ENCODE measurements at places on chromosomes 3 and 15.

- DNase-seq, result no peak
Observed at GRCh38 chr3:17765819-17766472, 23.5 kb upstream of the TBC1D5 start.

DNA sequence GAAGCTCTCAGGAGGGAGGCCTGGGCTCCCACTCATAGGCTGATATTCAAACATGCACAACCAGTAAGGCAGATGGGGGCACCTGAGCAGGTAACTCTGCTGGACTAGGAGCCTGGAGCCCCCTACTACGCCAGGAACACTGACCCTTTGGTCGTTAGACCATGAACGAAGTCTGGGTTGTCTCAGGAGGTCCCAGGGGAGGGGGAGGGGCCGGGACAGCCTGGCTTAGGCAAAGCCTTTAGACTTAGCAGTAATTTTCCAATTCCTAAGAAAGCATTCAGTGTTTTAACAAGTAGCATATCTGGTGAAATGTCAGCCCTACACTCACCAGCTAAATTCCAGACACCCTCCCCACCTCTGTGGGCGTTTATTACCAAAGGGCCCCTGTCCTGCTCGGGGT is 67.4 kb upstream of the ST8SIA2 start:
- DNase-seq, result no peak

DNA sequence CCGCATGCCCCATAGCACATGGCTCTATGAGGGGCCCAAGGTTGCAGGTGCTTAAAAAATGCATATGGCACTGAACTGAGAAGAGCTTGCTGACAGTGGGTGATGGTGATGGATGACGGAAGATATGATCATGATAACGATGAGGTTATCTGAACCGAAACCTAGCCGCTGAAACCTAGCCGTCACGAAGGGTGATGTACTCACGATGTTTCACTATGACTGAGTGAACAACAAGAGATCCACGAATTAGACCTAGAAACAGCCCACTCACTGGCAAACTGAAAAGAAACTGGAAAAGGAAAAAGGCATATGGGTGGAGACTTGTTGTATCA is 57.6 kb upstream of the BCL6 start:
- no peak for DNase-seq

GRCh38 chr15:49038382-49038781 is 7.9 kb downstream of the SECISBP2L start:
- no peak for DNase-seq

DNA sequence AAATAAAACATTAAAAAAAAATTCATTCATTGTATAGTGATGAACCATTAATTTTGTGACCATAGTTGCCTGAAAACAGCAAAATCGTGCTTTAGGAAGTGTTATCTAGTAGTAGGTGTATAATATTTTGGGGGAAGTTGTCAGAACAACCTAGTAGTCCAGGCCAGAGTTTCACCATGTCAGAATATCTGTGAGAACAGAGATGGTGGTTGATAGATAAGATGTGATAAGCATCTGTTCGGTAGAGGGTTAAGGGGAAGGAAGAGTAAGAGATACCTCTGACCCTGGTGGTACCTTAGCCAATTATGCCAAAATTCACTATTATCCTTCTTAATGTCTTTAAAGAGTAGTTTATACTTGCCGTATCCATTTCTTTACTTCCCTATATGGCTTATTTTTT is 113.8 kb downstream of the MITF start:
- DNase-seq, result no peak

DNA sequence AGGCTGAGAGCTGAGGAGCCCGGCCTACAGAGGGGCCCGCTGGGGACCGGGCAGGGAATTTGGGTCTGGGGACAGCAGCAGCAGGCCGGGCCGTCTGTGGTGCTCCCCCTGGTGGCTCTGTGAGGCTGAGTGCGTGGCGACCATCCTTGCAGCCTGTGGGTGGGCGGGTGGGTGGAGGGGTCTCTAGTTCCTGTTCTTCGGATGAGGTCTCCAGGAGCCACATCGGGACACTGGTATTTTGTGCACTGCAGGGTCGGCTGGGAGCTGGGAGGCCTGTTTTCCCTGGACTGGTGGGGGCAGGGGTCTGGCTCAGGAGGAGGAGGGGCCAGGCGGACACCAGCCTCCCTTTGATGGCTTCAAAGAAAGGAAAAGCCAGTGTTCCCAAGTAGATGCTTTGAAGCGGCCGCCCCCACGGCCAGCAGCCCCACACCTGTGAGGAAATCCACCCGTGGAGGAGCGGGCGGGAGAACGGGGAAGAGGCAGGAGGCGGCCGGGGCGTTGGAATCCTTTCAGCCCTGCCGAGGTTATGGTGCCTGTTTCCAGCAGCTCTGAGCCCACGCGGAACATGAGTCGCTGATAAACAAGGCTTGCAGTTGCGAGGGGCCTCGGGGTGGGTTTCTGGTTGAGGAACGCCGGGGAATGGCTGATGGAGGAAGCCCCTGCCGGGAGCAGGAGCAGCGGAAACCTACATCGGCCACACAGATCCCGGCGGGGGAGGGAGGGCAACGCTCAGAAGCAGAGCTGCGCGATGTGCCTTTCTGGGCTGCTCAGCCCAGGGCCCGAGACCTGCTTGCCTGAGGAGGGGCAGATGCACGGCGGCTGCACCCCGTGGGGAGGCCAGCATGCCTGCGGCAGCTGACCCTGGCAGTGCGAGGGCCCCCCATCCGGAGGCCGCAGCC is 154.3 kb downstream of the NSMCE3 start:
- DNase-seq, result no peak

GRCh38 chr3:55127565-55127964 is 199.7 kb upstream of the LRTM1 start:
- DNase-seq, result no peak
